ENCODE measurements at places on chromosomes 5 and 9.
A peak's percentile ranks its signal among the peaks of the same experiment; 100 is the strongest.

DNA sequence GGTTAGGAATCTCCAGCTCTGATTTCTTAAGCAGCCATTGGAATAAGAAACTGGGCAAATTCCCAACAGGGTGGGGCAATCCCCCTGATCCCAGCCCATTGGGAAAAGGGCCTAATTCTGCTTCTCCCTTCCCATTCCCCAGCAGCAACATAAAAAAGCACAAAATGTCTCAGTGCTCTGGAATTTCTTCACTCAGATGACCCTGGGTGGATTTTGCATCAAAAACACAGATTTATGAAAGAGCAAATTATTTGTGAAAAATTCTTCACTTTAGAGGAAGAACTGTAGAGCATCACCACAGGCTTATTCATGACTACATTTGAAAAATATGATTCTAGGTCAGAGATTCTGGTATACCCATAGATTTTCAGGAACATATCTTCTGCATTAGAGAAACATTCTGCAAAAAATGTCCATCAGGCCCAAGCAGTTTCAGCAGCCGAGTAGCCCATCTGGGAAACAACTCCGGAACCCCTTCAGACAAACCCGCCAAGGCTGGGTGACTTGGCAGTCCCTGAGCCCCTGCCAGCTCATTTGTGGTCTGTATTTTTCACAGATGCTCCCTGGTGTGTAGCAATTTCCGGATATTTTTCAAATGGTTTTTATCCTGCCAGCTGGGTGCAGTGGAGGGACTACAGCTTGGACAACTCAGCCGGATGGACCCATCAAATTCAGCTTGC, 102.1 kb upstream of the RANBP3L start:
- DNase-seq: no peak

- no peak for DNase-seq
Observed at GRCh38 chr5:1895739-1896420, 13.2 kb upstream of the IRX4 start.

DNA sequence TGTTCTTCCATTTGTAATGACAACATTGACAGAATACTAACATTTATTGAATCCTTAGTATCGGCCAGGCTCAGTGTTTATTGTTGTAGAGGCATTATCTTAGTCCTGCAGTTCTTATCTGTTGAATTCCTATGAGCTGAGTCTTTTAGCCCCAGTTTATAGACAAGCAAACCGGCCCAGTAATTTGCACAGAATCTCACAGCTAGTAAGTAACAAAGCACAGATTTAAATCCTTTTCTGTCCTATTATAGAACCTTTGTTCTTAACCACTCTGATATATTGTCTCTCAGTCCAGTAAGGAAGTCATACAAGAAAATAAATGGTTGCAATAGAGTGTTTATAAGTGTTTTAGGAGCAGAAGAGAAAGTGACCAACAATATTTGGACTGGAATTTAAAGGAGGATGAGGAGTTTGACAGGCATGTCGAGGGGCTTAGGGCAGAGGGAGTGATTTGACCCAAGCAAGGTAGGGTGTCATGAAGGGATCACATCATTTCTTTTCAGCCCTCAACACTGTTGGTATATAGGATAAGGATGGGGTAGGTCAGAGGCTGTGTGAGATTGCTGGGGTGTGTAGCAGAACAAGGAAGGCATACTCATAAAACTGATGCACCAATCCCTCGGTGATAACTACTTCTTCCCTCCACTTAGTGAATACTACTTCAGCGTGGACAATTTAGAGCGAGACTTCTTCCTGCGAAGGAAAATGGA, 39.5 kb downstream of the LARP1 start:
- DNase-seq: peak; percentile 56

- no peak for DNase-seq
Observed at GRCh38 chr5:166024970-166025369, 2266.5 kb upstream of the WWC1 start.

DNA sequence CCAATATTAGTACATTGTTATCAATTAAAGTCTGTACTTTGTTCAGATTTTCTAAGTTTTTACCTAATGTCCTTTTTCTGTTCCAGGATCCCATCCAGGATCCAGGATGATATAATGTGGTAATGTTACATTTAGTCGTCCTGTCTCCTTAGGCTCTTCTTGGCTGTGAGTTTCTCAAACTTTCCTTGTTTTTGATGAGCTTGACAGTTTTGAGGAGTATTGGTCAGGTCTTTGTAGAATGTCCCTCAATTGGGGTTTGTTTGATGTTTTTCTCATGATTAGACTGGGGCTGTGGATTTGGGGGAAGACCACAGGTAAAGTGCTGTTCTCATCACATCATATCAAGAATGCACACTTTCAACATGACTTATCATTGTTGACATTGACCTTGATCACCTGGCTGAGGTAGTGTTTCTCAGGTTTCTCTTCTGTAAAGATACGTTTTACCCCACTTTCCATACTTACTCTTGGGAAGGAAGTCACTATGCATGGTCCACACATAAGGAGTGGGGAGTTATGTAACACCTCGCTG, 9.6 kb downstream of the NDFIP1 start:
- DNase-seq: no peak

GRCh38 chr5:90641528-90641927, 82.9 kb downstream of the ADGRV1 start:
- no peak for DNase-seq

DNA sequence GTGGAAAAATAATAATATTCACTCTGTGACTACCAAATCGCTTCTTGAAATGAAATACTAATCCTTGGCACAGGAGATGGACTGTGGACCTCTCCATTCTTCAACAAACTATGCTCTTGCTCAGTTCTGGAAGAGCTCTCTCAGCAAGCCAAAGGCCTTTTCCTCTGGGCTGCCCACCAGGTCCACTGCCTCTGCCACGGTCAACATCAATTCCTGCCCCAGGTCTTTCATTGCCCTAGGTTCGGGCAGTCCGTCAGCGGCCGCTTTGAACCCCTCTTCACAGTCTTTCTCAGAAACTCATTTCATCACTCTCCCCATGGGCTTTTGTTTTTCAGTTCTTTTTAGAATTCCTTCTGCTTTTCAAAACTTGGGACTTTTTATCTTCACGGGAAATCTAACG, 64.9 kb downstream of the GNAQ start:
- no peak for DNase-seq

- DNase-seq: no peak
Observed at GRCh38 chr9:116323571-116323970, 170.0 kb downstream of the PAPPA start.

- DNase-seq: no peak
Observed at GRCh38 chr9:38068701-38069628, at the start of gene SHB. Gene SHB (minus strand): TSS chr9:38069227. CDS start chr9:38068645, 582 bp downstream.

DNA sequence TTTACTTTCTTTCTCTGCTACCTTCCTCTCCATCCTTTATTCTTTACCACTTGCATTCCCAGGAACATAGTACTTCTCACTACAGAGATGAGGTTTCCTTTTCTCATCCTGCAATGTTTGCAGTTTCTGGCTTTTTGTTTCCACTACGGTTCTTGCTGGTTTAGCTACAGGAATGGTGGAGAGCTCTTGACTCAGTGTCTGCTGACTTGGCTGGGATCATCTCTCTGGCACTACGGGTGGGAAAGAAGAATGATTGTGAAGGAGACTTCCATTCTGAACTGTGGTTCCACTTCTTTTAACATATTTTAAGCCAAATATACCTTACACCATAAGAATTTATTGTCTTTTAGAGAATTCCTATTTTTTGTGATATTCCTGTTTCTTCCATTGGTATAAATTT, 65.1 kb downstream of the NREP start:
- no peak for DNase-seq

GRCh38 chr9:116687754-116688135, 640 bp downstream of the TRIM32 start:
- DNase-seq: peak; percentile 44

DNA sequence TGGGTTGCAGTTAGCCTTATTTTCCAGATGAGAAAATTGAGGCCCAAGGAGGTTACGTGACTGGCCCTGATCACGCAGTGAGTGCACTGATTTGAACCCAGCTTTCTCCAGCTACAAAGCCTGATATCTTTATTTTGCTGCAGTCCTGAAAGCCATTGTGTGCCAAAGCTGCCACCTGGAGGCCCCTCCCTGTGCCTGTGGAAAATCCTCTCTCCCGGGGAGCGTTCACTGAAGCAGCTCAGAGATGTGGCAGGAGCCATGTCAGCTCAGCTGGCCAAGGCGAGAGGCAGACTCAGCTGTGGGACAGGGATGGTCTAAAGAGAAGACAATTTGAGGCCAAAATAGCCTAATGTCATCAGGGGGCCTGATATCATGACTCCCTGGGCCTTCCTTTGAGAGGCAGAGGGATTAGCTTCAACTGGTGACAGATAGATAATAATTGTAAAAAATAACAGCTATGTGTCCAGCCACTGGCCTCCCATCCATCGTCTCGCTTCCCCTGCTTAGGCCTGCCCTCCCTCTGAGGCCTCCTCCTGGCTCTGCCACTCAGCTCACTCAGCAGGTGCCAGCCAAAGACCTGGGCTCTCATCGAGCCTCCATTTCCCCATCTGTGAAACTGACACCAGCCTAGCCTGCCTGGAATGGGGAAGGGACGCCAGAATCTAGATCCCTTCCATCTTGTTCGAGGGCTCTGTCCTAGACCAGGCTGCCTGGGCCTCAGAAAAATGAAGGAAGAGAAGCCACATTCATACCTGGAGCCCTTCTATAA, 74.3 kb upstream of the GGTA1 start:
- DNase-seq: no peak

GRCh38 chr5:167232675-167233311, 1058.7 kb upstream of the WWC1 start:
- no peak for DNase-seq

DNA sequence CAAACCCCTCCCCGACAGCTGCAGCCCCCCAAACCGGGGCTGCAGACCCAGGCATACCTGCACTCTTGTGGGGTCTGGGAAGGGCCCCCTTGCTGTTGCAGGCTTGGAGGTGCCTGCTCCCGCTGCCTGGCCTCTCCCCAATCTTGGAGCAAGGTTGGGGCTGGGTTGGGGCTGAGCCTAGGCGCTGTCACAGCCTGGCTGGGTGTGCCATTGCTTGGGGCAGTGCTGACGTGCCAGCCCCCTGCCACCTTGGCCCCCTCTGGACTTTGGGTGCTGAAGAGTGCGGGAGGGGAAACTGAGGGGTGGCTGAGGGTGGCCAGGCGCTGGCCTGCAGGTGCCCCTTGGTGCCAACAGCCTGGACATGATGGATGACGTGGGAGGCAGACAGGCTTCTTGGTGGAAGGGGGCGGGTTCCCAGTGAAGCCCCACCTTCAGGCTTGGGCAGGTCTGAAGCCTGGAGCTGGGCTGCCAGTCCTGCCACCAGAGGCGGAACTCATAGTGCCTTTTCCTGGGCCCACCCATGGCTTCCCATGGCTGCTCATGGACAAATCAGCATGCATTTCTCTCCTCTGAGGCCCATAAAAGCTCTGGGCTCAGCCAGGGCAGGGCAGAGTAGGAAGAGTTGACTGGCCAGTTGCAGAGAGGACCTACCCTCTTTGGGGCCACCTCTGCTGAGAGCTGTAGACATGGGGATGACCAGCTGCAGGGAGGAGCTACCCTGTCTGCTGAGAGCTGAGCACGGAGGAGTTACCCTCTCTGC, 19.1 kb downstream of the TMEM38B start:
- no peak for DNase-seq

DNA sequence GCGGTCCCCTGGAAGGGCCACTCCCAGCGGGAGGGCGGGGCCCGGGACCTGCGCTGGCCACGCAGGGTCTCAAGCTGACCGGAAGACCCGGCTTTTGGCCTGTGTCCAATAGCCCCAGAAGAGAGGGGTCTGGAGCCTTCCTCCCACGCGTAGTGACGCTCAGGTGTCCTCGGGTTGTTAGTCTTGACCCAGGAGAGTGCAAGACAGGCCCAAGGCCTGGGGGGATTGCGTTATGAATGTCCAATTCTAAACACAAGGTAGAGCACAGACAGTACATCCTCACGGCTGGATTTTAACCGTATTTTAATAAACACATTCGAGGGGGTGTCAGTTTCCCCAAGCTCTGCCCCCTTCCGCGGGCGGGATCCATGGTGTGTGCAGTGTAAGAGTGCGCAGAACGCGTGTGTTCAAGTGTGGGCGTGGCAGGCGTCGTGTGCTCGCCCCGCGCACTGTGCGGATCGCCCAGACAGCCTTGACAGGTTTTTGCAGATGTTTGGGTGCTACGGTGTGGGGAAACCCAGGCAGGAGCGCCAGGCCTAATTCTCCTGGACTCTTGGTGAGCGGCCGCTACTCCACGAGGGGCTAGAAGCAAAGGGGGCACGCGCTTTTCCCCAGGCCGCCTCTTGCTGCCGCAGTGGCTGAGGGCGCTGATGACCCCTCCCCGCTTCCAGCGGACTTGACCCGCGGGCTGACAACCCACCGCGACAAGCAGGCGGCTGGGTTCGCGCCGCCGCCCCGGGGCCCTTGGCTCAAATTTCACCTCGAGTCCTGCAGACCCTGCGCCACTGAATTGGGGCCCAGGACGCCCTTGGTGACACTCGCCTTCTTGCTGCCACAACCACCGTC, 6.1 kb upstream of the DMRT3 start:
- DNase-seq: peak; percentile 81

DNA sequence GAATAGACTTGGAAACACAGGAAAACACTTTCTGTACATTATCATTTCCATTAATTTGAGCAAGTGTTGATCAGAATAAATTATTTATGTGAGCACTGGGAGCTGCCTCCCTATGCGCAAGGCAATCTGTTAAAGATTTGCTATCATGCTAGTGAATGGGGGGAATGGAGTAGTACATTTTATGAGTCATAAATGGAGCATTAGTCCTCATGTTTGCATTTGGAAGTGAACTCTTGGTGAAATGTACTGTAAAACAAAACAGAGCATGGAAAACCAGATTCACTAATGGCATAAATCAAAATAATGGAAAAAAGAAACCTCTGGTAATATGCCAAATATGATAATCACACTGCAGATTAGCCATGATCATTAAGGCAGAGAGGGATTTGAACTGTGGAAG, 40.5 kb upstream of the TMC1 start:
- no peak for DNase-seq

DNA sequence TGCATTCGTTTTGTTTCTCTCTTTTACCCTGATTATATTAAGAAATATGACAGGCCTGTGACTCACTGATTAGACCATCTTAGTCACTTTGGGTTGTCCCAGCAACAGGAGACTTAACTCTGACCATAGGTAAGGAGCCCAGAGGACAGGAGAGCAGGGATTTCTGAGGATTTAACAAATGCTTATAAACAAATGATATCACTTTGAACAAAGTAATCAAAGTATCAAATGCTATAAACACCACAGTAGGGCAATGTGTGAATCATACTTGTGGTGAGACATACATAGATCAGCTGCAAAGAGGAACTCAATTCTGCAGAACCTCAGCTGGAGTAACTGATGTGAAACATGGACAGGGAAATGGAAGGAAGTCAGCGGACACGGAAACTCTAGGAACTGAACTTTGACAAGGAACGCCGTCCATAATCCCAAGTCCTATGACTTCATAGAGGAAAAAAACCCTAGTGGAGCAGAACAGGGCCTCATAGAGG, 190.6 kb upstream of the MSX2 start:
- no peak for DNase-seq

GRCh38 chr5:15510092-15510491, 10.1 kb downstream of the FBXL7 start:
- peak; percentile 25 for DNase-seq

Measured in mesendoderm (in vitro differentiated cells).